ENCODE measurements at places on chromosomes 5 and 9.

- DNase-seq = no peak
Measured at GRCh38 chr9:129850821-129851550, 15.7 kb downstream of the USP20 start.

DNA sequence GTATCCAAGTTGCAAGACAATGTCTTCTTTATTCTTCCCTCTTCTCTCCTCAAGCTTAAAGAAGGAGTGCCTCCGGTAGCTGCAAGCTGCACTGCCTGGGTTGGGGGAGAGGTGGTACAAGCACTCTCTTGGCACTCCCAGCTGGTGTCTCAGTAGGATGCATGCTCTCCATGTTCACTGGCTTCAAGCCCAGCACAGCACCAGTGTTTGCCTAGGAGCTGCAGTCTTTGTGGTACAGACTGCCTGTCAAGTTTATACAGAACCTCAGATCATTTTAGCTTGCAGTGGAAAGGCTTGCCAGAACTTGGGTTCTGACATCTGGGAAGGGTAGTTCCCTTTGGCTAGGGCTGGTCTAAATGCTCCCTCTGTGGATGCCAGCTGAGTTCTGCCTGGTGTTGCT is 505.6 kb downstream of the MAN2A1 start:
- DNase-seq = no peak

- DNase-seq = no peak
Measured at GRCh38 chr9:97438666-97439065, 26.8 kb downstream of the TDRD7 start.

DNA sequence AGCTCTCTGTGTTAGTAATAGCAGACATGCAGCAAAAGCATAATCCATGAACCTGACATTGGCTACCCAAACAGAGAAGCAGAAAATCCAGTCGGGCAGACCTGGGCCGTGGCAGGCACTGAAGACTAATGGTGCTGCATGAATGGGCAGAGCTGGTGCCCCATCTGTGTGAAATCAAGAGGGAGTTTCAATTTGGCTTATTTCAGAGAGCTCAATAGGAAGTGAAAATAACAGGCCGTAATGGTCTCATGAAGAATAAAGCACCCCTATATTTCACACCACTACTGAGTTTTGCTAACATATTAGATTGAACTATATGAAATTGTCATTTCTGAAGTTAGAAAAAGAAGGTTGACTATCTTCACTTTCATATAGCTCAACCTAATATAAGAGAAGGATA is 149.7 kb downstream of the ENC1 start:
- no peak for DNase-seq

- no peak for DNase-seq
Measured at GRCh38 chr9:12604164-12604821, 88.9 kb upstream of the TYRP1 start.

- no peak for DNase-seq
Measured at GRCh38 chr9:136137321-136138265, 18.9 kb upstream of the TMEM250 start.

DNA sequence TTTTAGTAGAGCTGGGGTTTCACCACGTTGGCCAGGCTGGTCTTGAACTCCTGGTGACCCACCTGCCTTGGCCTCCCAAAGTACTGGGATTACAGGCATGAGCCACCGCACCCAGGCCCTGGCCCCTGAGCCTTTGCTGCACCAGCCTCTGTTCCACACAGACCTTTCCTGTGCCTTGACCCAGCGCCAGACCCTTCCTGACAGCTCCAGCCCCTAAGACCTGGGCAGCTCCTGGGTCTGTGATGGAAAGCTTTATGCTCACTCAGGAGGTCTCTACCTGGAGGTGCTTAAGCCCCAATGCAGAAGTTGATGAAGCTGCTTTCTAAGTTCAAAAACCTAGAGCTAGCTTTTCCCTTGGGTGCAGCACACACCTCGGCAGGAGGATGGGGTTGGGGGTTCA is 58.8 kb upstream of the NEK6 start:
- DNase-seq = no peak

GRCh38 chr5:142769251-142769792 is 855 bp upstream of the ARHGAP26 start:
- no peak for DNase-seq

DNA sequence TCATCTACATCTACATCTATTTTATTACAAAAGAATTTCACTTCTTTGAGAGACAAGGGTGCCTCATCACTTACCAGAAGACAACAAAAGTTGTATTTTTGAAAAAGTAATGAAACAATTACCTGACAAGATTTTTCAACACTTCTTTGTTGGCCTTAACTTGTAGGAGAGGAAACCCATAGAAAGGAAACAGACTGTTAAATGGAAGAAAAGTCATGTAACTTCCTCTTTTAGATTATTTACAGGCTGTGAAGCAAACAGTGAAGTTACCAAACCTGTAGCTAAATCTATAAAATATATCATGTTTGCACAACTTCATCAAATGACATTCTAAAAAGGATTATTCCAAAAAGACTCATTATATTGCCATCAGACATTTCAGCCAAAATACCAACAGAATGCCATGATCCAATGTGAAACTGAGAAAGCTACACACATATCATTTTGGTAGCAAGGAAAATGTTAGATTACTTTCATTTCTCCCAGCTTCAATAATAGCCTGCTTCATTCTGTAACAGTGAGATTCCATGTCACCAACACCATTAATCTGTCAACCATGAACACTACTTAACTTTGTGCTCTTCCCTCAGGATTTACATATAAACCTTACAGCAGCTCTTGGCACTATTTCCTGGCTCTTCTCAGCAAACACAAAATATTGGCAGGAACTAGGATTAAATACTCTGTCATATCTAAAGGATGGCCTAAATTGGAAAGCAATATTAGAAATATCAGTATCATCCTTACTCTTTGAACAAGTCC is 122.5 kb downstream of the MCTP1 start:
- DNase-seq = no peak

DNA sequence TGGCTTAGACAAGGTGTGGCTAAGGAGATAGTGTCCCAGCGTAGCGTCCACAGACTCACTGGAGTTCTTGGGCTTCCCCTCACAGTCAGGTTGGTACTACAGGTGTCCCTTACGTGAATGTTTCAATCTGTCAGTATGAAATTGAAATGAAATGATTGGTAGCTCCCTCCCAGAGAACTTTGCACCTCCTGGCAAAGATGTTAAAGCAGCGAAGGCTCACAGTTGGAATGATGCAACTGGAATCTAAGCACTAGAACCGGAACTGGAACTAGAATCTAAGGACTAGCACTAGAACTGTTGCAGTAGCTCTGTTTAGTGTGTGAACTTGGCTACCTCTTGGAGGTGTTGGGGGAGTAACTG is 1.1 kb downstream of the SLC31A1 start:
- peak; percentile 64 for DNase-seq

DNA sequence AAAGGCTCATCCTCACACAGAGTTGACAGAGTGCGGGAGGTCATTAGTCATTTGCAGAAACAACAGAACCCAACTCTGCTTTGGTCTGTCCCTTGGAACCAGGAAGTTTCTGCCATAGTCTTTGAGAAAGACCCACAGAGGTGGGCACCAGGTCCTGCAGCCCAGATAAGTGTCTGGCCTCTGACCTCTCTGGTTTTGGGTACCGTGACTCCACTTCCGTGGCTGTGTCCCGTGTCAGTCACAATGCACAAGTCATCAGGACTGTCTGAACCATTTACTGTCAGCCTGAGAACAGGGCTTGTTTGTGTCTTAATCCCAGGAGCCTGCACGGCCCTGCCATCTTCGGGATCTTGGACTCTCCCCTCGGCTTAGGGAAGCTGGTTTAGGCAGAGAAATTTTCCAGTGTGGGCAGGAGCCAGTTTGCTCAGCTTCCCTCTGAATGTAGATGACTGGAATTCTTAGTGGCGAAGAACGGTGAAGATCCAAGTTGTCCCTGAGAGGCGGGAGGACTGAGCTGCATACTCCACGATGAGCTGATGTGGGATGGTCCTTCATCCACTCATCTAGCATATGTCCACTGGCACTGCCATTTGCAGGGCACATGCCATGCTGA is 11.9 kb downstream of the GSN start:
- DNase-seq = no peak

- DNase-seq = no peak
Measured at GRCh38 chr5:1525624-1526189, 1.9 kb upstream of the LPCAT1 start.

- DNase-seq = peak; percentile 16
Measured at GRCh38 chr5:93677359-93677891, 64.0 kb downstream of the POU5F2 start.

GRCh38 chr5:116421080-116421629 is 153.5 kb downstream of the SEMA6A start:
- no peak for DNase-seq

GRCh38 chr9:14186096-14186495 is 127.8 kb downstream of the NFIB start:
- no peak for DNase-seq

- DNase-seq = peak; percentile 23
Measured at GRCh38 chr9:86061972-86062739, 37.2 kb downstream of the GOLM1 start.

GRCh38 chr9:1271786-1272185 is 221.6 kb downstream of the DMRT2 start:
- no peak for DNase-seq

GRCh38 chr5:130425424-130425823 is 521.2 kb downstream of the CHSY3 start:
- peak; percentile 36 for DNase-seq

- DNase-seq = no peak
Measured at GRCh38 chr5:54736003-54736797, 218.6 kb downstream of the SNX18 start.

- DNase-seq = no peak
Measured at GRCh38 chr5:1435369-1435768, 9.9 kb downstream of the SLC6A3 start.

- DNase-seq = no peak
Measured at GRCh38 chr9:453832-454231, 239.2 kb downstream of the DOCK8 start.

DNA sequence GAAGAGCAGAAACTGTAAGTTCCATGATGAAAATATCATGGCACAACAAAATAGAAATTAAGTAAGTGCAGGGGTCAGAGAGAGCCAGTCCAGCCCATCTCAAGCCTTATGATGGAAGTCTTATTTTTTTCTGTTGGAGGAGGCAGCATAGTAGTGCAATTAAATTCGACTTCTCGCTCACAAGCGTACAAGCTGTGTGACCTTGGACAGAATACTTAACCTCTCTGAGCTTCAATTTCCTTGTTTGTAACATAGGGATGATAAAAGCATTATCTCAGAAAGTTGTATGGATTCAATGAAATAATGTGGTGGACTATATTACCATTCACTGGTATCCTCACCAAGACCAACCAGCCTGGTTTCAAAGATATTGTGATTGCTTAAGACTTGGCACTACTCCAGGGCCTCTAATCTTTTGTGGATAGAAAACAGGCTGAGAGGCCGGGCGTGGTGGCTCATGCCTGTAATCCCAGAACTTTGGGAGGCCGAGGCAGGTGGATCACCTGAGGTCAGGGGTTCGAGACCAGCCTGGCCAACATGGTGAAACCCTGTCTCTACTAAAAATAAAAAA is 26.8 kb upstream of the MVB12B start:
- DNase-seq = peak; percentile 37

DNA sequence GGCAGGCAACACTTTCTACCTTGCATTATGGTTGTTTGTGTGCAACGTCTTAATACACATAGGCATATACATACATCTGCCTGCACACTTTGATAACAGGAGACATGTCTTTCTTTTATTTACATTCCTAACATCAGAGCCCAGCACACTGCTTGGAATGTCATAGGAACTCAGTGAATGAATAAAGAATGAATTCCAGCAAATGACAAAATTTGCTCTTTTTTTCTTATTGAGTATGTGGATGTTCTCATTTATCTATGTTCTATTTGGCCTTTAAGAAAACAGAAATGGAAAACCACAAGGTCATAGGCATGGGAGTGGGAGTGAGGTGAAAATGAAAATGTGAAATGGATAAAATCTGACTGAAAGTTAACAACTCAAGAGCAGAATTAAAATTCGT is 36.3 kb upstream of the PALM2AKAP2 start:
- DNase-seq = no peak

GRCh38 chr9:131503626-131504465 is 1.1 kb downstream of the POMT1 start:
- DNase-seq = peak; percentile 37

GRCh38 chr9:121424024-121424432 is 54.0 kb upstream of the STOM start:
- no peak for DNase-seq

GRCh38 chr9:75880618-75881017 is 9.9 kb upstream of the PCSK5 start:
- no peak for DNase-seq

- no peak for DNase-seq
Measured at GRCh38 chr9:134918646-134919045, 934 bp upstream of the FCN1 start.

- DNase-seq = no peak
Measured at GRCh38 chr5:52710972-52711596, 76.6 kb upstream of the ITGA1 start.

DNA sequence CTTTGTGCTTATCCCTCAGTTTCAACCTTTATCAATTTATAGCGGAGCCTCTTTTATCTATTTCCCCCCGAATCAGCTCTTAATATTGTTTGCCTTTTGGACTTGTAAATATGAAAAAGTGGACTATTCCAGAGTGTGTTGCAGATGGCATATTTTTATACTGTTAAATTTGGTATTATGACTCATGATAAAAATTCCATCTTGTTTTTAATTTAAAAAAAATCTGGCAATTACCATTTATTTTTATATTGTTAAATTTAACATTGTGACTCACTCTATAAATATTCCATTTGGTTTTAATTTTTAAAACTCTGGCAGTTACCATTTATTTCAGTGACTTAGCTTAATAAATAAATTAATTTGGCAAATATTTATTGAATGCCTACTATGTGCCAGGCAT is 37.5 kb downstream of the RBM27 start:
- DNase-seq = no peak

GRCh38 chr9:71249729-71250317 is 128.4 kb upstream of the TRPM3 start:
- peak; percentile 20 for DNase-seq

- no peak for DNase-seq
Measured at GRCh38 chr5:11415751-11416150, 488.5 kb downstream of the CTNND2 start.

DNA sequence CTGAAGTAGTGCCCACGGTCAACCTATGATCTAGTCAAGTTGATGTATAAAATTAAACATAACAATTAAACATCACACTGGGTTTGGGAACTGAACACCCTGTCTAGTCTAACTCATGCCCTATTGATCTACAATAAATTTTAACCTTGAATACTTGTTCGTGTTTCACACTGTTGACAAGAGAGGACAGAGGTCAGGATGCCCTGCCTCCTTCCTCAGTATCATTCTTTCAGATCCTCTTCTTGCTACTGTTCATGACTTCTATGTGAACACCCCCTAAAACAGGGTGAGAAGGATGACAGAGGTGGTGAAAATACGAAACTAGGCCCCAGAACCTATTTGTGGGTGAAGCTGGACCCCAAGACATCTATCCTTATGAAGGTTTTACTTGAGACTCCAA is 8.1 kb upstream of the MAT2B start:
- no peak for DNase-seq

DNA sequence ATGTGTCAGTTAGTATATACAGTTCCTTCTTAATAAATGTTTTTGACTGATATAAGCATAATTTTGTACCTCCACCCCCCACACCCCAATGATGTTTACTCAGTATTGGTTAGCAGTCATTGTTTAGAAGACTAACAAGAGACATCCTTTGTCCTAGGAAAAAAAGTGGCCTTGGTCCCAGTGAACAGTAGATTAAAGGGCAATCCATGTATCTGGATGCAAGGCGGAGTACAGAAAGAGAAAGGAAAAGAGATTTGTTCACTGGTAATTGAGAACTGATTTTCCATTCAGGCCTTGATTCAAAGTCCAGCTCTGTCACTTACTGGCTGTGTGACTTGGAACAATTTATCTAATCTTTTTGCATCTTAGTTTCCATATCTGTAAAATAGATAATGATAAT is 4.6 kb downstream of the RALGPS1 start:
- DNase-seq = peak; percentile 88

Measured in large intestine (tissue), 12 donors.